ENCODE measurements at places on chromosomes 12 and 14.
A peak's percentile ranks its signal among the peaks of the same experiment; 100 is the strongest.

DNA sequence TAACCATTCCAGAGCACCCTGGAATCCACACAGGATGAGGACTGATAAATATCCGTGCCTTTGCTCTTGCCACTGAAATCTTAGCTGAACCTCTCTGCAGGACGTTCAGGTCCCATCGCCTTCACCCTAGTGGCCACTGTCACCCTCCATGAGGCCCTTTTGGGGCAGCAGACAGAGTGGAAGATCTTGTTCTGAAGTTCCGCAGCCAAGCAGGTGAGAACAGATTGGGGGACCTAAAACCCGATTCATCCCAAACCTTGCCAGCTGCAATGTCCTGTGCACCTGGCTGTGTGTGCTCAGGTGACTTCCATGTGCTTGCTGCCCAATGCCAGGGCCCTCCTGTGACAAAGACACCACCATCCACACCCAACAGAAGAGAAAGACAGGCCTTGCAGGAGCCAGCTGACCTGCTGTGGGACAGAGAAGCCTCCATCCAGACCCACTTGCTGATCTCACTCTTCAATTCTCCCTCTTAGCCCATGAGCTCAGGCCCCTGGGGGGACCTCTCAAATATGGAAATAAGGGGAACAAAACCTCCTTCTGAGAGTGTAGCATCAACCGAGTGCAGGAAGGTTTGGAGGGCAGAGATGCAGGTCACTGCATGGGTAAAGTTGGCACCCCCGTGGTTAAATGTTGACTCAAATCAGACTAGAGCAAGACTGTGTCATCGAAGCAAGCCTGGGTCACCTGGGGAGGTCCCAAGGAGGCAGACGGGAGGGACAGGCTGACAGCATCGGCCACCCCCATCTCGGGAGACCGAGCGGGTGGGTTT, 308.7 kb upstream of the DIO3 start:
- DNase-seq: no peak

DNA sequence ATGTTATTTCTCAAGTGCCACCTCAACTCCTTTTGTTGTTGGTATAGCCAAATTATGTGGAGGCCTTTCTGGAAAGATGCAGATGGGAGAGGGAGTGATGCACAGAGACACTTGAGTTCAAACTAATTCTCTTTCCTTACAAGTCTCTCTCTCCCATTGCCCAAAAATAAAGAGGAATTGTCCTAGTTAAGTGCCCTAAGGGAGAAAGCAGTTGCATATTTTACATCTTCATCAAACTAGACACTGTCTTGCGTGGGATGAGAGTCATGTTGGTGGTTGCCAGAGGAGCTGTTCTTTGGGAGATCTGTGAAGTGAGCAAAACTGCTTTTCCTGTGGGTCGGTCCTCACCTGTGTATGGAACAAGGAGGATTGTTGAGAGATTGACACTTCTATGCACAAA, 72.2 kb downstream of the EP400 start:
- no peak for DNase-seq

DNA sequence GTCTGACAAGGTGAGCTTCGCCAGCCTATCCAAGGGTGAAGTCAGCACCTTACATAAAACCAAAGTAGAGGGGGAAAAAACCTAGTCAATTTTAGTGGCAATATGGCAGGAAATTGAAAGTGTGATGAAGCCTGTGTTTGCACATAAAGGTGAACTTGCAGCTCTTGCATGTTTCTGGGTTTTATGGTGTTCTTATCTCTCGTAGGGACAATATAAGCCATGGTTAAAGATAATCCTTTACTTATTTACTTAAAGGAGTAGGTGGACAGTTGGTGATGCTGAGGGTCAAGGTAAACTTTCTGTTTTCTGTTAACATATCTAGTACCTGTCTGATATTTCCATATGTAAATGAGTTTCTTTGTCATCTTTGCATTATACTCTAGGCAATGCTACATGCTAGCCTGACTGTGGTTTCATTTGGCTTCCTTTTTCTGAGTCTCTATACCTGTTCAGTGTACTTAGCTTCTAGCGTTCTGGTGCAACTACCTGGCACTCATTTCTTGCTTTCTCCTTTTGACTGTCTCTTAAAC, 32.8 kb downstream of the CCDC91 start:
- no peak for DNase-seq

GRCh38 chr14:92004062-92004461, 35.8 kb downstream of the TRIP11 start:
- DNase-seq: no peak

DNA sequence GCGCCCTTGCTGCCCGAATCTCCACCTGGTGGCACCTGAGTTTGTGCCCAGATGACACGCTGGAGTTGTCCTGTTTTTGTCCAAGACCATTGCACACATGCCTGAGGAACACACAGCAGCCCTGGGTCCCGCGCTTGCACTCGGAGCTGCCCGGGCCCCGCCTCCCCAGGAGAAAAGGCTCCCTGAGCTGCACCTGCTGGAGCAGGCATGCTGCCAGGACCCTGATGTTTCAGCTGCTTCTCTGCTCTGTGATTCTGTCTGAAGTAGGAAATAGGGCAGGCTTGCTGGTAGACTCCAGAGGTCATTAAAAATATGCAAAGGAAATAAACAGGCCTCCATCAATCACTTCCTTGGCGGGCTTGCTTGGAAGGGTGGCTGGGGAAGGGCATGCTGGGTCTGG, 271.6 kb downstream of the CACNA1C start:
- DNase-seq: no peak

DNA sequence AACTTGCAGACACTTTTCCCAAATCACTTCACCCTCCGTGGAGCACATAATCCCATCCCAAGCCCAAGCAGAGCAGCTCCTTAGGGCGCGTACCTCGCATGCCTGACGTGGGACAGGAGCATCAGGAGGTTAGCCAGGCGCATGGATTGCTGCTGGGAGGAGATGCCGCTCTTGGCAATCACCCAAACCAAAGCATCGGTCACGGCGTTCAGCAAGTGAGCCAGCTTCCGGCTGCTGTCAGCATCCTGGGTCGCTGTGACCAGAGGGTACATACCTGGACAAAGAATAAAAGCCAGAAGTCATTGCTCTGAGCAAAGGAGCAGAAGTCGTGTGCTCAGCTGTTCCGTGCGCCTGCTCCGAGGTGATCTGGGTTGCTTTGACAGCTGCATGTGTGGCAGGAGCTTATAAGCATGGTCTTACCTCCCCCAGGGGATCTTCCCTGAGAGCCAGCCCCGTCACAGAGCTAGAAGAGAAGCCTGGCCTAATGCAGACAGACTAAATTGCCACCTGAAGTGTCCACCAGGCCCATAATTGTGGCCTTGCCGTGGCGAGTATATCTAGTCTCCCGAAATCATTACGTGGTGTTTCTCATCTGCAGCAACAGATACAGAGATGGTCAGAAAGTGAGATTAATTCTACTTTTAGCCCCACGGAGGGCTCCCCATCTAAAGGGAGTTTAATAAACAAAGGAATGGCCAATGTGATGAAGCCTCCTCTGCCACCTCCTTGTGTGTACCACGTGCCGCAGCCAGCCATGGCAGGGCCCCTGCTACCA, 59.1 kb downstream of the ESR2 start:
- DNase-seq: no peak

GRCh38 chr12:30816742-30817465, 62.2 kb upstream of the CAPRIN2 start:
- DNase-seq: no peak

- DNase-seq: no peak
Observed at GRCh38 chr12:62361048-62361447, 100.8 kb downstream of the USP15 start.

GRCh38 chr12:6570264-6570887, 2.3 kb upstream of the NOP2 start:
- DNase-seq: no peak

GRCh38 chr14:55470025-55470424, 29.6 kb upstream of the TBPL2 start:
- no peak for DNase-seq

DNA sequence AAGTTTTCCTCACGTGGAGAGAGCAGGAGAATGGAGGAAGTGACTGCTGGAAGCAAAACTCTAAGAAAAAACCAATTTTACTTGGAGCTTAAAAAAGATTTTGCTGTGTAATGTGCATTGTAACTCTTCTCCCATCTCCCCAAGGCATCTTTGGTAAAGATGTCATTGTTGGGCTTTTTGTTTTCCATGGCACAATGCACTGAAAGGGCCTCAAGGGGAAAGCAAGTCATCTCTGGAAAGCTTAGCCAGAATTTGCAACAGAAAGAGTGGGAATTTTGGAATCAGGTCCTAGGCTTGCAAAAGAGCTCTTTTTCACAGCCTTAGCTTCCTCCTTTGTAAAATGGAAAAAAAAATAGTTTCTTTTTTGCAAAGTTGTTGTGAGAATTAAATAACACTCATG, 7.9 kb upstream of the PPM1A start:
- no peak for DNase-seq

- no peak for DNase-seq
Observed at GRCh38 chr14:78170203-78170602, at the start of gene NRXN3. TSS of gene NRXN3 (plus strand) at chr14:78170373. CDS start at chr14:78243094, 72,721 bp downstream.

GRCh38 chr14:55949708-55950107, 168.5 kb upstream of the PELI2 start:
- DNase-seq: no peak

- peak; percentile 45 for DNase-seq
Observed at GRCh38 chr12:56129206-56129941, 1.3 kb downstream of the ESYT1 start.

GRCh38 chr12:66514581-66514980, 164.3 kb downstream of the GRIP1 start:
- no peak for DNase-seq

GRCh38 chr12:46224386-46224785, 44.5 kb downstream of the SLC38A1 start:
- DNase-seq: no peak

GRCh38 chr14:87094913-87095312, 898.1 kb downstream of the GALC start:
- no peak for DNase-seq

DNA sequence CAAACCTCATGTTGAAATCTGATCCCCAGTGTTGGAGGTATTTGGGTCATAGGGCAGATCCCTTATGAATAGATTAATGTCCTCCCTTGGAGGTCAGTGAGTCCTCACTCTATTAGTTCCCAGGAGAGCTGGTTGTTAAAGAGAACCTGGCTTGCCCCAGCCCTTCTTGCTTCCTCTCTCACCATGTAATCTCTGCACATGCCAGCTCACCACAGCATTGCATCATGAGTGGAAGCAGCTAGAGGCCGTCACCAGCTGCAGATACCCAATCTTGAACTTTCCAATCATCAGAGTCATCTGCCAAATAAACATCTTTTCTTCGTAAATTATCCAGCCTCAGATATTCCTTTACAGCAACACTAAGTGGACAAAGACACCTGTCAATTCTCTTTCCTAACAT, 161.8 kb upstream of the IGF1 start:
- no peak for DNase-seq

DNA sequence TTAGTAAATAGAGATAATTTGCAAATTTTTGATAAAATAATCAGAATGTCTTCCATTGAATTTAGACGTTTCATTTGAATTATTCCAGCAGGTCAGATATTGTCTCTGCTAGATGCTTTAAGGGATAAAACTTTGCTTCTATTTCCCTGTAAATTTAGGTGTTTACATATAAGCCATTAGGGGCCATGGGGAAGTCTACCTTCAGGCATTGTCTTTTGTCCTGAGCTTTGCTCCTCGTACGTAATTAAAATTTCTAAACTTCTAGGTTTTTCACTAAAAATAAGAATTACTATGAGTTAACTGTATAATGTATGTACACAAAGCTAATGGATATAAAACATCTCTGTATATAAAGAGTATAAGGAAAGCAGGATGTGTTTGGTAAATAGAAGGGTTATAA, 24.1 kb upstream of the CD69 start:
- no peak for DNase-seq

GRCh38 chr12:99235381-99235780, 412.2 kb upstream of the GARIN6 start:
- no peak for DNase-seq

- no peak for DNase-seq
Observed at GRCh38 chr14:64726585-64726890, 22.3 kb downstream of the PLEKHG3 start.

DNA sequence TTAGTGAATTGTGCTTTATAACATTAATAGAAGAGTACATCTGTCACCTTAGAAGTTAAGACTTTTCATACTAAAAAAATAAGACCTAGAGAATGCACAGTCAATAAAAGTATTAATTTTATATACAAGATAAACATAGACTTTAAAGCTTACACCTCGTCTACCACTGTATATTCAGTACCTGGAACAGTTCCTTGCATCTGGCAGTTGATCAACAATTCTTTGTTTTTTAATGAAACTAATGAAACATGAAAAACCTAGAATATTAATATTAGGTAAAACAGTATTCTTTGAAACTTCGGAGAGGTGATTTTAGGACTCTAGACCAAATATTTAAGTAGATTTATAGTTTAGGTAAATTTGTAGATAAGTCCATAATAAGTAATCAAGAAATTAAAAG, 4.3 kb downstream of the GOLT1B start:
- no peak for DNase-seq

DNA sequence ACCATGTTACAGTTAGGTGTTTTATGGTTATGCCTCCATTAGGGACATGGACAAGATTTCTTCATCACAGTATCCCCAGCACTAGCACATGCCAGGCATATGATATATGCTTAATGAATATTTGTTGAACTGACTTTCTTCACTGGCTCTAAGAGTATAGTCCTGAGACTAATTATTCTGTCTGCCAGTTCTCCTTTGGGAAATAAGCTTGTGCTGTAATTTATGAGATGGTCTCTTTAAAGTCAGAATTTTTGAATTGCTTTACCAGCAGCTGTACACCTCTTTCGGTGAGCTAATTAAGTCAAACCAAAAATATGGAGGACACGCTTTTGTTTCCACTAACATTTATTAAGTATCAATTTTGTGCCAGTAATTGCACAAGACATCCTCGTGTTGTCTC, 4.8 kb upstream of the KRT72 start:
- DNase-seq: no peak

DNA sequence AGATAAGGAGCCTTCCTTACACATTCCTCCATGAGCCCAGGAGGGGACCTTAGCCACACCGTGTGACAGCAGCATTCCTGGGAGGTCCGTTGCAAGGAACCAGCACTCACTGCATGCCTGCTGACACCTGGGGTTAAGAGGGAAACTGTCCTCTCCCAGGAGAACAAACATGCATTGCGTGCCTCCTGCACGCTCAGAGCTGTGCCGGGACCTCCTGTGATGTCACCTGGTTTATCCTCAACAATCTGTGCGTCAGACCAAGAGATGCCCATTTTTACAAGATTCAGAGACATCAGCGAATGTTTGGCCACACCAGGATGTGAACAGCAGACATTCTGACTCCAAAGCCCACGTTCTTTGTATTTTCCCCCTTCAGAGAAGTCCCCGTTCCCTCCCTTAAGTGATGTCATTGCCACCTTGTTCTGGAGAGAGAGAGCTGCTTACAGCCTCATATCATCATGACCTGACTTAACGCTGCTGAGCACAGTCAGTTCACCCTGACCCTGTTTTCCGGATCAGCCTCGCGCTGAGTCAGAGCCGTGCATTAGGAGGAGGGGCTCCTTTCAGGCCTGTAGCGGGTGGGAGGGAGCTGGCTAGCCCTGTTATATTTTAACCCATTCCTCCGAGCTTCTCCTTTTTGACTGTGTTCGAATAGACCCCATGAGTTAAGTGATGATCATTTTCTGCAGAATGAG, 36.2 kb downstream of the TMEM120B start:
- no peak for DNase-seq
